ENCODE measurements at places on chromosomes 2 and 18.

DNA sequence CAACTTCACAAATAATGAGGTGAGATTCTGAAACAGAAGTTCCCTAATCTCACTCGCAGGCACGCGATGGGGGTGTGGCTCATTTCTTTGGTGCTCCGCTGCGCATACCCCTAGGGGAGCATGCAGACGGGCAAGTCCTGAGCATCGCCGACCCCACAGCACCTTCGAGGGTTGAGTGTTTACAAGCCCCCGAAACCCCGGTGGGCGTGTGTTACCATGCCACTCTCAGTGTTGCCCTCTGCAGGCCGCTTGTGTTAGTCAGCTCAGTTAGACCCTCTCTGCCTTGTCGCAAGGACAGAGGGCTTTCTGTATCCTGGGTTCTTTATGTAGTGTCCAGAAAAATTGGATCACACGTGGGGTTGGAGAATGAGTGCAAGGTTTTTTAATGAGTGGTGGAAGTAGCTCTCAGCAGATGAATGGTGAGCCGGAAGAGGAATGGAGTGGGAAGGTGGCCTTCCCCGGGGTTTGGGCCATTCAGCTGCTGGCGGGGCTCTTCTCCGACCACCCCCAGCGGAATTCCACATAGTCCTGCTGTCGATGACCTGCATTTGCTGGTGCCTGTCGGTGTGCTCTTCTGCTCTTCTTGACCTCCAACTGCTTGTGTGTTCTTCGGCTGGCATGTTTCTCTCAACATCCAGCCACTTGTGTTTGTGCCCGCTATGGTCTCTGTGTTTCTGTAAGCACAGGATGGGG, 191.3 kb downstream of the RPRM start:
- no peak for DNase-seq

GRCh38 chr2:237223201-237223861, 137.6 kb downstream of the COPS8 start:
- peak; percentile 99 for DNase-seq

DNA sequence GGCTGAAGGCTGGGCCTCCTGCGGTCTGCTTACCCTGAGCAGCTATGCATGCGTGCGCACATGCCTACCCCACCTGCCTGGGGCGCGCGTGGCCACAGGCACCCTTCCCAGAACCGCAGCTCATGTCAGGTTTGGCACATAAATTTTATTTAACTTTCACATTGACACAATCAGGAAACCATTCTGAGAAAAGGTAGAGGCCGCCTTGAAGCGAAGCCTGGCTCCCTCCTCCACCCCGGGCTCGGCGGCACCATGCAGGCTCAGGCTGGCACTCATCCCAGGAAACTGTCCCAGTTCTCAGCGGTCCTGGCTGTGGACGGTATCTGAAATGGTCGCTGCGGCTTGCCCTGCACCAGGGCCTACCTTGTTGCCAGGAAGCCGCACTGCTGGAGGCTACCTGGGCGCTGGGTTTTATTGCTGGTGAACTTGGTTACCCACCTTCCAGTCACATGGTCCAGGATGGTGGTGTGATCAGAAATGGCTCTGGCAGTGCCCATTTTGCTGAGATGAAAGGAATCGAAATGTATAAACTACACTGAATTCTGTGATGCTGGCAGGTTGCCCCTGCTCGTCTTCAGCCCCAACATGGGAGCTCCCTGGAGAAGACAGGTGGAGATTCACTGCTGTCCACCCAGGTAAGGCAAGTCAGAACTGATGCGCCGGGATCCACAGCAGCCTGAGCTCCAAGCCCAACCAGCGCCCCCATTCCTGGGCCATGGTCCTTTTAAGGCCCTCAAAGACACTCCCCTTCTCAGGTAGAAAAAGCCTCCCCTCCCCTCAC, 25.5 kb downstream of the CHST10 start:
- DNase-seq, result no peak

- DNase-seq, result peak; percentile 85
These were observed 185.2 kb upstream of the LRRTM1 start for GRCh38 chr2:80489717-80490116.

- no peak for DNase-seq
These were observed 109.8 kb downstream of the AOX1 start for GRCh38 chr2:200695601-200696000.

DNA sequence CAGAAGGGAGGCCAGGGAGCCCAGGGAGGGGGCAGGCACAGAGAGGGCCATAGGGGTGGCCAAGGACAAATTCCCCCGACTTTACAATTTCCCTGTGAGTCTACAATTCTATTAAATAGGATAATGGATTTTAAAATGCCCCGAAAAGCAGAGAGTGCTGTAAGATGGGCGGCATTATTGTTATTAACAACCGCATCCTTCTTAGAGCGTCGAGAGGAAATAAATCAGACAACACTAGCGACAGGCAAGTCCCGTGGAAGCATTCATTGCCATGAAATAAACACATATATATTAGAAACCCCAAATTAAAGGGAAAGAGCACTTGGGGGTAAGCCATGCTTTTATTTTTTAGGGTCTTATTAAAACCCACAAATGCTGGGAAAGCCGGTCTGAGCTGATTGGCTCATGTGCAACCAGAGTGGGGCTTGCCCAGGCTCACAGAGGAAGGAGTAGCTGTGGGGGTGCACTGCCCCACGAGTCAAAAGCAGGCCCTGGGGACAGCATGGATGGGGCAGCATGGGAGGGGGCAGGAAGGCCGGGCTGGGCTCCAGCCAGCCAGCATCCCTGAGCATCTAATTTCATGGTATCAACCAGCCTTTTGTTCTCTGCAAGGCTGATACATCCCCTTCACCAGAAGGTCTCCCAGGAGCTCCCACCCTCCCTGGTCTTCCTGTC, 187.1 kb downstream of the CELF4 start:
- no peak for DNase-seq

DNA sequence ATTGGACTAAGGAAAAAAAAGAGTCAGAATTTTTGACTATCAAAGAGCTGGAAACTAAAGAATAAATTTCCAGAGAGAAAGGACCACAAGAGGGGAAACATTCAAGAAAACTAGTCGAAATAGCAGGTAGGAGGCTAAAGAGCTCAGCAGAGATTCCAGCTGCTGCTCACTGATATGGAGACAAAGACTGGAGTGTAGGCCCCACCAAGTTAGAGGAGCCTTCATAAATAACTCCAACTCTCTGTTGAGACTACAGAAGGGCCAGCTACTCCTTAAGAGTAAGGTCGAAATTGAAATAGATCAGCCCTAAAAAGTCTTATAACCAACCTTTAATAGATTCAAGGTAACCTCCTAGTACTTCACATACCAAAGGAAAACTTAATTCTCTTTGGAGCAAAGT, 31.1 kb downstream of the SS18 start:
- no peak for DNase-seq

- no peak for DNase-seq
These were observed 265.7 kb downstream of the MEIS1 start for GRCh38 chr2:66700677-66701066.

DNA sequence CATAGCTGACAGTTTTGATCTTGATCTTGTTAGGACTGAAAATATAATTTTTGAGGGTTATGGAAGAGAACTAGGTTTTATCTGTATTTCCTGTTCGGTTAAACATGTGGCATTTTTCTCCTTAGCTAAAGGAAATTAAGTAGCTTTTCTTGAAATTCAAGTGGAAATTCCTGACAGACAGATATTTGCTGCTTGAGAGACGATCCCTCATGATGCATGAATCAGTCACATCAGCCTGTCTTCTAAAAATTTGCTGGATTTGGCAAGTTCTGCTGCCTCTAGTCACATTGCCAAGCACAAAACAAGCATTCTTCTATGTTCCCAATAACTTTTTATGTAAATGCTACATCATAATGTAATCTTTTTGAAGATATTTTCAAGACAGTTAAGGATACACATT, 201.8 kb upstream of the ATP5MC3 start:
- no peak for DNase-seq

All from cardiac fibroblast (primary cell).